Stomach (tissue), 19 donors: ENCODE measurements at places on chromosomes 4 and X. TPM values are rescaled to one million over a fixed set of nuclear protein-coding genes. Genes with fewer than 3 reads are reported as not detected.

- DNase-seq = no peak
These were observed 30.5 kb upstream of the ADGRG2 start for GRCh38 chrX:19152762-19153161.

- DNase-seq = no peak
These were observed 119.2 kb upstream of the FAM241A start for GRCh38 chr4:112026058-112026457.

- DNase-seq = no peak
These were observed 113.0 kb downstream of the PRDM5 start for GRCh38 chr4:120809518-120809917.

GRCh38 chr4:68264875-68265565 lies 19.5 kb upstream of the TMPRSS11B start:
- no peak for DNase-seq

GBA3 gene
- total RNA-seq = not detected

DNA sequence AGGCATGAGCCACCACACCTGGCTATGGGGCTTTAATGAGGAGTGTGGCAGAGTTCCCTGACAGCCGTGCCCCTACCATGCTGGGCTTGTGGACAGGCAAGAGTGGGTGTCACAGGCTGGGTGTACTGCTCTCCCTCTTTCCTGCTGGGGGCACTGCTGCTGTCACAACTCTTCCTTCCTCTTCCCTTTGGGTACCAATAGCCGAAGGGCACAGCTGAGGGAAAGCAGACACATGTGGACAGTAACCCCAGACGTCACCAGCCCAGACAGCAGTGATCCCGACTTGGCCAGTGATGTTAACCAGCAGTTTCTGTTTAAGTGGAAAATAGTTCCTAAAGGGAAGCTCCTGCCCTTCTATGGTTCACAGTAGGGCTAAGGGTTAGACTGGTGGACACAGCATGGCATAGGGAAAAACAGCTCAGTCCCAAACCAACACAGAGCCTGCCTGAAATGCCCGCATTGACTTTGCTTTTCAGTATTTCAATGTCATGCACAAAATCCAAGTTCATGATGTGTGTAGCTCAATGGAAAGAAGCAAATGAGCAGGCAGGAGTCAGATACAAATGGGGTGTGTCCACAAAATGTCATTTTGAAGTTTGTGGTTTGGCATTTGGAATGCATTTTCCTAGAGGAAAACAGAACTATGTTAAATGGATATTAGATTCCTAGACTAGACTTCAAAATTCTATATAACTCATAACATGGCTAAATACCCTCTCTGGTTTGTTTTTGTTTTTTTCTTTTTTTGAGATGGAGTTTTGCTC lies 24.9 kb upstream of the DDX3X start:
- DNase-seq = no peak

- no peak for DNase-seq
These were observed 138.3 kb downstream of the UNC5C start for GRCh38 chr4:95410387-95410977.
